ENCODE measurements at places on chromosomes 7 and 10.
A peak's percentile ranks its signal among the peaks of the same experiment; 100 is the strongest.

- DNase-seq = no peak
Observed at GRCh38 chr10:100506596-100507356, 12.9 kb downstream of the SEC31B start.

DNA sequence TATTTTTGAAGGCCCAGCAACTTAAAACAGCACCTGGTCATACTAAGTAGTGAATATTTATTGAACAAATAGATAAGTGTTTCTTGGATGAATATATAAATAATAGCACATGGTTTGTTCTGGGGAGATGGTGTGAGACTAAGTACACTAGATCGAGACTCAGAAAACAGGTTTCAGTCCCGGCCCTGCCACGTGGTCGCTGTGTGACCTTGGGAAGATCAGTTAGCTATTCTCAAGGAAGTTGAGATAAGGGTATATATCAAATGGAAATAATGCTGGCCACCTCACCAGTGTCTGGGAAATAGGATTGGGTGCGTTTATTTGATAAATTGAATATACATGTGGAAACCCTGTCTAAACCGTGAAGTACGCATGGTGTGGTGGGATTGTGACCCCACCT lies 354.6 kb downstream of the SDK1 start:
- DNase-seq = no peak

DNA sequence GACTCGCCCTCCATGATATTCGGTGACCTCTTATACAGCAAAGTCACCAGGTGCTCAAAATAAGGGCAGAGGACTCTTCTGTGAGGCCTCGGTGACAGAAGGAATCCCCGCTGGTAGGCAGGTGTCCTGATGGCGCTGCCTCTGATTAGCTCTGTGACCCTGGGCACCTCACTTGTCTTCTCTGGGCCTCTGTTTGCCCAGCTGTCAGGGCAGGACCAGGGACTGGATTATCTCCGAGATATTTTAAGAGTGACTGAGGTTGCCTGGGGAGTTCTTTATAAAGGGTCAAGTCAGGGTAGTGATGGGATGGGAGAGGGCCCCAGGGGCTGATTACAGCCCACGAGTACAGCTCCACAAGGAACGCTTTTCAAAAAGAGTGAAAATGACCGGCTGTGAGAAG lies 70.9 kb upstream of the SAMD8 start:
- DNase-seq = no peak

- DNase-seq = no peak
Observed at GRCh38 chr7:25240340-25240739, 12.1 kb upstream of the NPVF start.

- DNase-seq = no peak
Observed at GRCh38 chr10:133235932-133236331, 1.7 kb upstream of the VENTX start.

DNA sequence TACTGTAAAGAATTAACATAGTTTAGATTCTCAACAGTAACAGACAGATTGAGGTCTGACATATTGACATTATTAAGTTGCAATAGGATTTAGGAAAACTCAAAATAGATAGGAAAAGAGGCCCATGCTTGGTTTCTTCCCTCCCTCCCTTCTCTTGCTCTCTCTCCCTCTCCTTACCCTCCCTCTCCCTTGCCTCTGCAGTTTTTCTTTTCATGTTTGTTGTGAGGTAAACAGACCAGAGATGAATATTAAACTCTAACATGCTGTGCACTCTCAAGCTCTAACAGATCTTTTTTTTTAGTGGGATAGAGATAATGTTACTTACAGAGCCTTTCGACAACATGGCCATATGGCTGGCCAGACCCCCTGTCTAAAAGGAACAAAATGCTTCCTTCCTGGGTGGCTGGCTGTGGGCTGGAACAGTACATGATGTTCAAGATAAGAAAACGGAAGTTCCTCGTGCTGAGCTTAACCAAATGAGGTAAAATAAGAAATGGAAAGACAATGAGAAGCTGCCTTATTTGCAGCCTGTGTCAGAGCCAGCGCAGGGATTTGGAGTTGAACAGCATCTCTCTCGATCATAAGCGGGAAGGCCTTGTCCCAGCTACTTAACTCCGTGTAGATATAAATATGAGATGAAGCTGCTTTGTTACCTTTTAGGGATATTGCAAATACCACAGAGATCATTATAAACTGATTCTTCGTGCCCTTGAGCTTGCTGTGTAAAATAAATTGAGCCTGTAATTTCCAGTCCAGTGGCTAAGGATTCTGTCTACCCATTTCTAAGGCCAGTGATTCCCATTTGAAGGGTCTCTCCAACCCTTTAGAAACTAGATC lies 391.9 kb upstream of the NPVF start:
- peak; percentile 96 for DNase-seq

DNA sequence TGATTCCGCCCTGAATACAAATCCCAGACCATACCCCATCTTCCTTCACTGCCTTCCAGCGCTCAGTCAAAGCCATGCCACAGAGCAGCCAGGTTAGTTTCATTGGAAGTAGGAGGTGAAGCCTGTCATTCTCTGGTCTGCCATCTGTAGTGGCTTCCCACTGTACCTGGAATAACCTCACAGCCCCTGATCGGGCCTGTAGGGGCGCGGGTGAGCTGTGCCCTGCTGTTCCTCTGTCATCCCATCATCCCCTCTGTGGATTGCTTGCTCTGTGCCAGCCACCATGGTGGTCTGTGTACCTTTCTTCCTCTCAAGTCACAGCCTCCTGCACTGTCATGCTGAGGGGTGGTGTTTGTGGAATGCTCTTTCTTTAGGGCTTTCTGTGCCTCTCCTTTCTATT lies 155.1 kb downstream of the ZNF22 start:
- DNase-seq = peak; percentile 0

GRCh38 chr10:79097021-79097872 lies 28.5 kb downstream of the ZMIZ1 start:
- no peak for DNase-seq

DNA sequence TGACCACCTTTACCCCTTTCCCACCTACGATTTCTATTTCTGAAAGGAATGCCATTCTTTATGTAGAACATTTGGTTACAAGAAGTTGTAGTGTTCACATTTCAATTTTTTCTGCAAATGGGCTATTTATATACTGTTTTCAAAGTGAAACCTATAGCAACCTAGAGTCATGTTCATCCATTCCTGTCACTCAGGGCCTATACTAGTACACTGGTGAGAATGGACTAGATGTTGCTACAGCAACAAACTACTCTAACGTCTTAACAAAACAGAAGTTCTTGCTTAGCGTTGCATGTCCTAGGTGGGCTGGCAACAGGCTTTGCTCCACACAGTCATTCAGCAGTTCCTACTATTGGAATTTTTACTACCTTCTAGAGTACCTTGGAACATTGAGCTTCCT lies 16.3 kb downstream of the CASD1 start:
- no peak for DNase-seq

GRCh38 chr10:11395581-11396310 lies 215.7 kb downstream of the USP6NL start:
- no peak for DNase-seq

DNA sequence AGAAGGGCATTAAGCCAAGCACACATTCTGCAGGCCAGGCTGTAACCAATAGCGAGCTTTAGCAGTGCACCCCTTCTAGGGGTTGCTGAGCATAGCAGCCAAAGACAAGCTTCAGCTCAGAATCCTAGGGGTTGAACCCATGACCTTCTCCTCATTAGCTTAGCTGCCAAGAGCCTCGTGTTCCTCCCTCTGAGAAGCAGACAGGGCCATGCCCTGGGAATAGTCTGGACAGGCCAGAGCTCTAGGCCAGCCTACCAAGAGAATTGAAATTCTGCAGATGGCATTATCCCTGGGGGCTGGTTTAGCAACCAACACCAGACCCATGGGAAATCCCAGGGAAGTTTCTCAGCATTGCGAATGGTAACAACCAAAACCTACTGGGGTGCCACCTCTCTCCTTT lies 77.2 kb downstream of the PLXNA4 start:
- DNase-seq = no peak
